SJSA1 (cell line): ENCODE measurements at places on chromosomes 2 and 18. TPM values are rescaled to one million over a fixed set of nuclear protein-coding genes. Genes with fewer than 3 reads are reported as not detected.

DNA sequence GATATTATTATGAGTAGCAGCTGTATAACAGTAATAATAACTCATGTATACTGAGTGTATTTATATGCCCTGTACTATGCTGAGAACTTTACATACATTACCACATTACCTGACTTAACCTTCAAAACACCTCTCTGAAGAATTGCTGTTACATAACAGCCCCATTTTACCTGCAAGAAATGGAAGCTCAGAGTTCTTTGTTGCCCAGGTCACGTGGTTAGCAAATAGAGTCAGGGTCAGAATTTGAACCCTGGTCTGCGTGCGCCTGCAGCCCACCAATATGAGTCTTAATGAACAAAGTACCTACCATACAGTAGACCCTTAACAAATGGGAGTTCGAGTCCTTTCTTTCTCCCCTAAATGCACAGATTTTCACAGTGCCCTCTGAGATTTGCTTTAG lies 101.9 kb downstream of the MCFD2 start:
- DNase-seq = no peak

DNA sequence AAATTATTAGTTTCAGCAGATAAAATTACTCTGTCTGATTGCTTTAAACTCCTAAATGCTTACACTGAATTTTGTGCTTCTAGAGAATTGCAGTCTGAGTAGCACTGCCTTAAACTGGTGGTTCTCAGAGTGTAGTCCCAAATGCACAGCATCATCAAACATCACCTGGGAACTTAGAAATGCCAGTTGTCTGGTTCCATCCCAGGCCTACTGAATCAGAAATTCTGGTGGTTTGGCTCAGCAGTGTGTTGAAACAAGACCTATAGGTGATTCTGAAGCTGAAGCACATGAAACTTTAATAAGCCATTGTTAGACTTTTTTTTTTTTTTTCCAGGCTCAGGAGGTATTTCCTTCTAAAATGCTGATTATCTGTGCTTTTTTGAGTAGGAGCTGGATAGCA lies 22.0 kb downstream of the EPC2 start:
- no peak for DNase-seq

GRCh38 chr18:40413160-40413559 lies 1541.9 kb upstream of the PIK3C3 start:
- DNase-seq = no peak

GRCh38 chr2:240958366-240959213 lies 39.8 kb upstream of the SNED1 start:
- DNase-seq = peak; percentile 37

GRCh38 chr18:23968638-23969604 lies 45.6 kb upstream of the TTC39C start:
- no peak for DNase-seq

GRCh38 chr2:126715111-126715510 lies 59.2 kb downstream of the GYPC start:
- DNase-seq = peak; percentile 16

- DNase-seq = no peak
Observed at GRCh38 chr2:96336104-96336775, 674 bp downstream of the NCAPH start.

GRCh38 chr2:10333247-10333613 lies 30.5 kb downstream of the HPCAL1 start:
- no peak for DNase-seq

- DNase-seq = no peak
Observed at GRCh38 chr2:231604101-231604684, 11.5 kb downstream of the TEX44 start.

DNA sequence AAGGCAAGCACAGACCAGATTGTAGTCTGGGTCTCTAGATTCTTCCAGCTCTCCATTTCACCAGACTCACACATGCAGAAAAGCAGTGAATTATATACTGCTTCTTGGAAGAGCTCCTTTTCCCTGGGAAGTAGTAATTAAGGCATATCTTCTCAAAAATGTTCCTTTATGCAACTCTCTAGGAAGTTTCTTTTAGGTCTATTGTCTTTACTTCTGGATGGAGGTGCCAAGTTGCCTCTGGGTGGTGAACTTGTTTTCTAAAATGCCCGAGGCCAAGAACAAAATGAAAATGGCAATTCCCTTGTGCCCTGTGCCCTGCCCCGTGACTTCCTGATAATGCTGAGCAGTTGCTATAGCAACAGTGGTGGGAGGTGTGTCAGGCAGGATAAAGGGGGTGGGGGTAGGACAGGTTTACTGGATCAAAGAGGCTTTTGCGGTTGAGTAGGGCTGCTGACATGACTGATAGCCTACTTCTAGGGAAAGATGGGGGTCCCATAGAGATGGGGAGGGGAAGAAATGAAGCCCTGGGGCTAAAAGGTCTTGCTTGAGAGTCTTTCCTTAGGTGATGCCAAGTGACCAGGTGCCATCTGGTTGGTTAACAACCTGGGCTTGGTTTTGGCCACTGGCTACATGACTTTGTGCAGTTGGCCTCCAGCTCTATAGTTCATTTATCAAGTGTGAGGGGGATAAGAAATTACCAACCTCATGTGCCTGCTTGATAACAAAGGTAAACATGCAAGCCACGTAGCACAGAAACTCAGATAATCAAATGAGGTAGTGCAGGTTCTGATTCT lies 11.8 kb downstream of the IGFBP2 start:
- DNase-seq = no peak

GRCh38 chr2:51013079-51013932 lies 18.6 kb downstream of the NRXN1 start:
- no peak for DNase-seq

Gene ALK
- not detected in 2 replicates for total RNA-seq

Gene EMX1
- total RNA-seq = not detected in 2 replicates
